OCI-M1 (cell line): ENCODE measurements at places on chromosomes 13 and 19.
A peak's percentile ranks its signal among the peaks of the same experiment; 100 is the strongest.

DNA sequence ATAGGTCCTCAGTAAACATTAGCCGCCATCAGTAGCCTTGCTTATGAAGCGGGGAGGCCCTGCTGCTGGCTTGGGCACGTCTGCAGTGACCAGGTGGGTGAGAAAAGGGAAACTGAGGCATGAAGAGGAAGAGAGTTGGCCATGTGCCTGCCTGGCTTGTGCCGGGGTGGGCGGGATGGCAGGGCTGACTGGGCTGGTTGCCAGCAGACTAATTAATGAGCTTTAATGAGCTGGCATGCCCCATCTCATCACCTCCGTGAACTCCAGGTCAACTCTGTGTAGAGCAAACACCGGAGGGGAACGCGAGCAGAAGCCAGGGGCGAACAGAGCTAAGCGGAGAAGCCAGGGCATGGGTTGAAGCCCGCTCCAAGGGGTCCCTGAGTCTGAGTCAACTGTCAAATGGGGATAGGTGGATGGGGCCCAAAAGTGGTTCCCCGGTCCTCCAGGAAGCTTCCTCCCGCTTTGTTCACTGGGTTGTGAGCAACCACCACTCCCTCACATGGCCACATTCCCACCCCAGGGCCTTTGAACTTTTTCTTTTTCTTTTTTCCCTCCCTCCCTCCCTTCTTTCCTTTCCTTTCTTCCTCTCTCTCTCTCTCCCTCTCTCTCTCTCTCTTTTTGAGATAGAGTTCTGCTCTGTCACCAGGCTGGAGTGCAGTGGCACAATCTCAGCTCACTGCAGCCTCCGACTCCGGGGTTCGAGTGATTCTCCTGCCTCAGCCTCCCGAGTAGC, 8.7 kb downstream of the NR2F6 start:
- no peak for DNase-seq

GRCh38 chr13:95023405-95023804, 277.8 kb downstream of the ABCC4 start:
- DNase-seq, result no peak

DNA sequence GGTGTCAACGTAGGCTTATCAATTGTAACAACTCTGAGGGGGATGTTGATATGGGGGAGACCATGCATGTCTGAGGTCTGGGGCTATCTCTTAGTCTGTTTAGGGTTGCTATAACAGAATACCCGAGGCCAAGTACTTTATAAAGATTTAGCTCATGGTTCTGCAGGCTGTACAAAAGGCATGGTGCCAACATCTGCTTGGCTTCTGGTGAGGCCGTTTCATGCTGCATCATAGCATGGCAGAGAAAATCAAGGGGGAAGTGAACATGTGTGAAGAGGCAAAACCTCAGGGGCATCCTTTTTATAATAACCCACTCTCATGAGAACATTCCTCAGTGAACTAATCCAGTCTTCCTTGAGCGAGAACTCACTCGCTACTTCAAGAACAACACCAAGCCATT, 353.8 kb downstream of the ENOX1 start:
- no peak for DNase-seq

DNA sequence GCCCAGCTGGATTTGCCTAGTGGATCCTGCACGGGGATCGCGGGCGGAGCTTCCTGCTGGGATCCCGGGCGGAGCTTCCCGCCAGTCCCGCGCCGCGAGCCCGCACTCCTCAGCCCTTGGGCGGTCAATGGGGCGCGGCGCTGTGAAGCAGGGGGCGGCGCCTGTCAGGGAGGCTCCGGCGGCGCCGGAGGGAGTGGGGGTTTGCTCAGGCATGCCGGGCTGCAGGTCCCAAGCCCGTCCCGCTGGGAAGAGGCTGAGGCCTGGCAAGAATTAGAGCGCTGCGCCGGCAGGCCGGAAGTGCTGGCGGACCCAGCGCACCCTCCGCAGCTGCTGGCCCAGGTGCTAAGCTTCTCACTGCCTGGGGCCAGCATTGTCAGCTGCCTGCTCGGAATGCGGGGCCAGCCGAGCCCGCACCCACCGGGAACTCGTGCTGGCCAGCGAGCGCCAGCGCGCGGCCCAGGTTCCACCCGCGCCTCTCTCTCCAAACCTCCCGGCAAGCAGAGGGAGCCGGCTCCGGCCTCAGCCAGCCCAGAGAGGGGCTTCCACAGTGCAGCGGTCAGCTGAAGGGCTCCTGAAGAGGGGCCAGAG, 119.6 kb downstream of the PRR20E start:
- no peak for DNase-seq

DNA sequence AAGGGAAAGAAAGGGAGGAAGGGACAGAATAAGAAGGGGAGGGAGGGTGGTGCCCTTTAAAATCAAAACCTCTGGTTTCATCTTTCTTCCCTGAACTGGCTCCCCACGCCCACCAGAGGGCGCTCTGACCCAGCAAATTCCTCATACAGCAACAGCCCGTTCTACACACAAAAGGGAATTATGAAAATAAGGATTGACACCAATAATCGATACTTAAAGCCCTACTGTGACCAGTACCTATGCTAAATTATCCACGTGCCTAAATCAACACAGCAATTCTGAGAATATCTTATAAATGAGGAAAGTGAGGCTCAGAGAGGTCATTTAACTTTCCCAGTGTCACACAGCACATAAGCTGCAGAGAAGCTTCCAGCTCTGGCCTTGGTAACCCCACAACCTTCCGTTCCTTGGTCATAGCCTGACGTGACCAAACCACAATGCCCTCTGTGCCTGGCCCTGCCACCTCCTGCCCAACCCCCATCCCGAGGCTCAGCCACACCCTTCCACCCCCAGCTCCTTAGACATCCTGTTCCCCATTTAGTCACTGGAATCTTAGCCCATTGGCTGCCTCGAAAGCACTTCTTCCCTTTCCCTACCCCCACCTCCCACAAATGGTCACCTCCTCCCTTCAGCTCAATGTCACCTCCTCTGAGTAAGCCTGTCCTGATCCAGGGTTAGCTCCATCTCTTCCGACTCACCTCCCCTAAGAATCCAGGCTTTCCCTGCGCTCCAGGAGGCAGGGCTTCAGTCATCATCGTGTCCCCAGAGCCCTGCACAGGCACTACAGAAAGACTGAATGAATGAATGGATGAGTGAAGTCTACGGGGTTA, 34.2 kb upstream of the PNMA8B start:
- peak; percentile 80 for DNase-seq

DNA sequence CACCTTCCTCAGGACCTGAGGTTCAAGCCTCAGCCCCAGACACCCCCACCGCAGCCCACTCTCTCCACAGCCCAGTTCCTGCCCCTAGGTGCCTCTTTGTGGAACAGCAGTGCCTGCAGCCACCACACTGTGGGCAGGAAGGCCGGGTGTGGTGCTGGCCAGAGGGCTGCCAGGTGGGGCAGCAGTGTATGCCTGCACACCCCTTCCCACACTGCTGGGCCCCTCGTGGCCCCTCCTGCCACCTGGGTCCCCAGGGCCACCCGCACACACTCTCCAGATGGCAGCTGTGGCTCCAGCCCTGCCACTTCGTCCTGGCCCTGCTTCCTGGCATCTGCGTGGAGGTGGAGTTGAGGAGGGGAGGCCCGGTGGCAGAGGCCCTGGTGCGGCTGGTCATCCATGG, 35.1 kb downstream of the HPN start:
- DNase-seq, result no peak

DNA sequence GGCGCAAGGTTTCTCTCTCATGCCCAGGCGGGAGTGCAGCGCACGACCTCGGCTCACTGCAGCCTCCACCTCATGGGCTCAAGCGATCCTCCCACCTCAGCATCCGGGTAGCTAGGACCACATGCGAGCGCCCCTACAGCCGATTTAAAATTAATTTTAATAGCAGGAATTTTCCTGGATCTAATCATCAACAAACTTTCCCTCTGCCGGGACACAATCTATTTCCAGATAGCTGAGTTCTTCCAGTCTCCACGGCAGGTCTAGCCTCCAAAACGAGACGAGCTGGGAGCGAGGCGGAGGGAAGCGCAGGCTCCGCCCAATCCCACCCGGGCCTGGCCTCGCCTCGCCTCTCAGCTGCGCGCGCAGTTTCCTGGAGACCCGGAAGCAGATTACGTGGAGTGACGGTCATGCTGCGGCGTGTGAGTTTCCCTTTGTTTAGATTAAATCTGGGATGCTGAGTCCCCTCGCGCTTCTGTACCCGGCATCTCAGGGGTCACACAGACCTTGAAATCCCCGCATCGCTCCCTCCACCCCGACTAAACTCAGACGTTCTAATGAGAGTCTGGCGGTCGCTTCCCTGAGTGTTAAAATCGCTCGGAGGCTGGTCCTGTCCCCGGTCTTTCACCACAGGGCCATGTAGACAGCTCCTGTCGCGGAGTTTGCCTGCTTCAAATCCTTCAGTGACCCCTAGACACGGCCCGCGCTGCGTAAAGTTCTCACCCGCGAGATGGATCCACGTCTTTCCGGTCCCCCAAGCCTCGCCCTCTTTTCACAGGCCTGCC, at the start of gene ZNF880:
Gene ZNF880 (plus strand): TSS at position 365 of the 782 bp plus-strand sequence. CDS start 43 bp downstream, at position 408.
- peak; percentile 97 for DNase-seq

GRCh38 chr13:74574964-74575728, 440.9 kb upstream of the KLF12 start:
- DNase-seq, result no peak

GRCh38 chr19:13507053-13507611, 853 bp upstream of the CACNA1A start:
- no peak for DNase-seq

GRCh38 chr13:51731759-51732158, 72.2 kb downstream of the DHRS12 start:
- DNase-seq, result no peak

DNA sequence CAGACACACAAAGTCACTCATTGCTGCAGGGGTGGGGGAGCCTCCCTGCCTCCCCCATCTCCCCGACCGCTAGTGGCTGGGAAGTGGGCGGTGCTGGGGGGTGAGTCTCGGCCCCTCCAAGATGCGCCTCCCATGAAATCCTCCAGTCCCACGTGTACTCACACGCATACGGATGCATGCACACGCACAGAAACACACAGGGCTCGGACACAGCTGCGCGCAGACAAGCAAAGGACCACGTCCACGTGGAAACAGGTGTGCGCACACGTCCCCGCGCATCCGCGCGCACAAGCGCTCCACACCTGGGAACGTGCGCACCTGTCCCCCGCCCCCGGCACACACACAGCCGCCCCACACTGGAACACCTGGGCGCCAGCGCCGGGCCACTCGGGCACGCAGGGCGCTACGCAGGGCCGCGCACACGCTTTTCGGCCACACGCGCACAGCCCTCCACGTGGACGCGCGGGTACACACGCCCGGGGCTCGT, 687 bp downstream of the MATK start:
- DNase-seq, result peak; percentile 2

- no peak for DNase-seq
Observed at GRCh38 chr19:41991025-41991424, 3.0 kb downstream of the ATP1A3 start.

- DNase-seq, result peak; percentile 92
Observed at GRCh38 chr19:48674921-48675824, 2.4 kb upstream of the NTN5 start.

DNA sequence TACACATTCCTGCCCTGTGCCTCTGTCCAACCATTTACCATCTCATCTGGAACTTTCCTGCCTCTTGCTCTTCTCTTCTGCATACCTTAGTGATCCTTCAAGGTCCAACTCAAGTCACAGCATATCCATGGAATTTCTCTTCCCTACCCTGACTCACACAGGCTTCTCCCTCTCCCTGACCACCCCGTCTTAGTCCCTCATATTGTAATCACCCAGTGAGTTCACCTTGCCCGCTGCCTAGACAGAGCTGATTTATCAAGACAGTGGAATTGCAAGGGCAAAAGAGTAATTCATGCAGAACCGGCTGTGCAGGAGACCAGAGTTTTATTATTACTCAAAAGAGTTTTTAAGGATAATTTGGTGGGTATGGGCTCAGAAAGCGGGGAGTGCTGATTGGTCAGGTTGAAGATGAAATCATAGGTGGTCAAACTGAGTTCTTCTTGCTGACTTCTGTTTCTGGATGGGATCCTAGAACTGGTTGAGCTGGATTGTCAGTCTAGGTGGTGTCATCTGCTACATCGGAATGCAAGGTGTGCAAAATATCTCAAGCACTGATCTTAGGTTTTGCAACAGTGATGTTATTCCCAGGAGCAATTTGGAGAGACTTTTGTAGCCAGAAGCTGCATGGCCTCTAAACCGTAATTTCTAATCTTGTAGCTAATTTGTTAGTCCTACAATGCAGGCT, 67.2 kb downstream of the HSPH1 start:
- DNase-seq, result no peak

DNA sequence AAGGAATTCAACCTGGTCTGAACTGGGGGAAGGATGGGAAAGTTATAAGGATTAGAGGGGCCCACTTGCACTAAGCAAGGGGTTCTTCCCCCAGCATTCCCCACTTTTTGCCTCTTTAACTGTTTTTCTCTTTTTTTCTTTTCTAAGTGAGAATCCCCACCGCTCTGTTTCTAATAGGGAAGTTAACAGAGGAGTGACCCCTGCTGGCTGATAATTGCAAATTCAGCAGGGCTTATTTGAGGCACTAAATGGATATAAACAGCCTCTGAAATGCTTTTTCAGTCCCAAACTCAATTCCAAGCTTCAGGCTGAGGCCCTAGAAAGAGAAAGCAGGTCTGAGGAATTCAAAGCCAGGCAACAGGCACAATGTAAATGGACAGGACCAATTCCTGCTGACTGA, 38.2 kb upstream of the CEACAM21 start:
- peak; percentile 72 for DNase-seq

DNA sequence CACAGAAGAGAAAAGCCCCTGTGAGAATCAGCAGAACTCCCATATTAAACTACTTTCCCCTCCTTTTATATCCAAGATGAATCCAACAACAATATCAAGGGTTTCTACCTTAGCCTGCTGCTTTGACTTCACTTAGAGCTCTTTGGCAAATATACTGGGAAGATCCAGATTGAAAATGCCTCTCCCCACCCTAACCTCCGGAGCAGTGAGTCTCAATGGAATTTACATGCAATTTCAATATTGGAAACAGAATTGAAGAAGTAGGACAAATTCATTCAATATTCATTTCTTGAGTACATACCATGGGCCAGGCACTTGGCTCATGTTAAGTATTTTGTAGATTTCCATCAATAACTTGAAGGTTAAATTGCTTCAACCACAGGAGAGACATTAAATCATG, 457.4 kb downstream of the TBC1D4 start:
- DNase-seq, result no peak

GRCh38 chr19:18589380-18590272, 1.0 kb downstream of the REX1BD start:
- peak; percentile 76 for DNase-seq

DNA sequence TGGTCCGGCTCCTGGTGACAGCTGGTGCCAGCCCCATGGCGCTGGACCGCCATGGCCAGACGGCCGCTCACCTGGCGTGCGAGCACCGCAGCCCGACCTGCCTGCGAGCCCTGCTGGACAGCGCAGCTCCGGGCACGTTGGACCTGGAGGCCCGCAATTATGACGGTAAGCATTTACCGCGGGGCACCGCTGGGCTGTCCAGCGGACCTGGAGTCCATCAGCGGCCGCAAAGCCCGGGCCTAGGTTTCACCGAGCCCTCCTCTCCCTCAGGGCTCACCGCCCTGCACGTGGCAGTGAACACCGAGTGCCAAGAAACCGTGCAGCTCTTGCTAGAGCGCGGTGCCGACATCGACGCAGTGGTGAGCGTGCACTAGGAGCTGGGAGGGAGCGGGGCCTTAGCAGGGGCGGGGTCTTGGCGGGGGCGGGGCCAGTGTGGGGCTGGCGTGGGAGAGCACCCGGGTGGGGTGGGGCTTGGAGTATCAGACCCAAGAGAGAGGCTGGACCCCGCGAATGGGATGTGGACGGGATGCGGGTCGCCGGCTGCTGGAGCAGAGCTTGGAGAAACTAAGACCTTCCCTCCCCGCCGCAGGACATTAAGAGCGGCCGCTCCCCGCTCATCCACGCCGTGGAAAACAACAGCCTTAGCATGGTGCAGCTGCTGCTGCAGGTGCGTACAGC, 8.7 kb downstream of the BCL3 start:
- DNase-seq, result no peak
